Activated CD8-positive, alpha-beta T cell treated with anti-CD3 and anti-CD28 coated beads, Interleukin-2, amount 10 ng/mL, durations not matched to agents 7 days and 5 days (primary cell): ENCODE measurements at places on chromosomes 4 and X. TPM values are rescaled to one million over a fixed set of nuclear protein-coding genes. Genes with fewer than 3 reads are reported as not detected.

- H3K27me3 ChIP-seq = no peaks in the 10 kb centered on the region
- H3K4me3 ChIP-seq = peak overlapping the region; percentile 96
- H3K36me3 ChIP-seq = peaks cover 11% of the 10 kb centered on the region
- H3K27ac ChIP-seq = peak overlapping the region; percentile 93
- H3K4me1 ChIP-seq = peaks cover 26% of the 10 kb centered on the region
These were observed 661 bp downstream of the SPIN4 start for GRCh38 chrX:63350465-63350877.

Gene PCDH7
- total RNA-seq = not detected

Gene CPLX1
- 0.39 TPM for total RNA-seq

Gene MAGIX
- 1.5 TPM for total RNA-seq

DNA sequence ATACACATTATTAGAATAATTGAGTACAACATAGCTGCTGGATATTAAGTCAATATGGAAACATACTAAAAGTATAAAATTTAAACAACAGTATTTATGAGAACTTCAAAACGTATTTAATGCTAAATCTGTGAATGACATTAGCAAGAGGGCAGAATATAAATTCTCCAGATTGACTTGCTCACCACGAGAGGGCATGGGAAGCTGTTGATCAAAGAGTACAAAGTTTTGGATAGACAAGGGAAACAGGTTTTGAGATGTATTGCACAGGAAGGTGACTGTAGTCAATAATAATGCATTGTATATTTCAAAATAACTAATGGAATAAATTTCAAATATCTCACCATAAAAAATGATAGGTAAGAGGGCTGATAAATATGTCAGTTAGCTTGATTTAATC, 768.2 kb downstream of the CENPC start:
- no peak for DNase-seq
- H3K4me3 ChIP-seq = no peak overlapping the region
- H3K27me3 ChIP-seq = no peaks in the 10 kb centered on the region
- H3K27ac ChIP-seq = no peak overlapping the region
- no peaks in the 10 kb centered on the region for H3K4me1 ChIP-seq

DNA sequence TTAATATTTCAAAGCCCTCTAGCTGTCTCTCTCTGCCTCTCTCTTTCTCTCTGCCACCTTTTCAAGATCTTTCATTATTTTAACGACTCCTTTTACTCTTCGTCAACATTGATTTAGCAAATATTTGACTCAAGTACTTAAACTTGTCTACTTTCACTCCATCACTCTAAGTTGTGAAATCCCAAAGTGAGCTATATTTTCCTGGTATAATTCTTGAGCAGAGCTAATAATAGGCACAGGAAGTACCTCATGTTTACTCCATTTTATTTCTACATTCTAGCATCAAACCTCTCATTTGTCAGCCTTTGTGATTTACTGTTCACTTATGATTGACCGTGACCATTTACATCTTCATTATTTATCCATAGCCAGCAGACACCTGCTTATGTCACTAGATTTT, 482.5 kb downstream of the RPA4 start:
- H3K4me1 ChIP-seq = no peaks in the 10 kb centered on the region
- no peak for DNase-seq
- no peaks in the 10 kb centered on the region for H3K27me3 ChIP-seq
- no peak overlapping the region for H3K4me3 ChIP-seq

Gene PHOX2B
- total RNA-seq = not detected

DNA sequence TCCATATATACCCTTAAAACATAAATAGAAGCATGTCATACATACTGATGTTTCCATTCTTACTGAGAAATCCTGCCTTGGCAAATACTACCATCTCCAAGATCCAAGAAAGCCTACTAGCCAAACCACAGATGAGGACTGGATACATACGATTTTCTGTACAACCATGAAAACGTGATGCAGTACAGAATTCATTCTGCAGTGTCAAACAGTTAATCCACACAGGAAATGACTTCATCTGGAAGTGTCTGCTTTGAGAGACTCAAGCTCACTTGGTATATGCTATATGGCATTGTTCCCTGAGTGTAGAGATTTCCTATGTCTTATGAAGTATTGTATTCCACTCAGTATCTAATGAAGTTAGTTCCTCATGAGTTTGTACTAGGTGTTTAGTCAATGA, 94.3 kb downstream of the CT47B1 start:
- H3K4me3 ChIP-seq = no peak overlapping the region
- no peak overlapping the region for H3K27ac ChIP-seq
- DNase-seq = no peak
- H3K36me3 ChIP-seq = no peaks in the 10 kb centered on the region
- peaks cover 3% of the 10 kb centered on the region for H3K4me1 ChIP-seq
- peaks cover 2% of the 10 kb centered on the region for H3K27me3 ChIP-seq

- H3K4me1 ChIP-seq = peaks cover 13% of the 10 kb centered on the region
- H3K27ac ChIP-seq = no peak overlapping the region
- DNase-seq = no peak
- no peak overlapping the region for H3K4me3 ChIP-seq
These were observed 41.8 kb downstream of the AASDH start for GRCh38 chr4:56345458-56345857.

GRCh38 chrX:17183566-17183965, 191.4 kb upstream of the NHS start:
- no peak for DNase-seq
- H3K27ac ChIP-seq = no peak overlapping the region
- H3K4me1 ChIP-seq = no peaks in the 10 kb centered on the region
- no peak overlapping the region for H3K4me3 ChIP-seq
- no peaks in the 10 kb centered on the region for H3K27me3 ChIP-seq
- H3K36me3 ChIP-seq = no peaks in the 10 kb centered on the region

DNA sequence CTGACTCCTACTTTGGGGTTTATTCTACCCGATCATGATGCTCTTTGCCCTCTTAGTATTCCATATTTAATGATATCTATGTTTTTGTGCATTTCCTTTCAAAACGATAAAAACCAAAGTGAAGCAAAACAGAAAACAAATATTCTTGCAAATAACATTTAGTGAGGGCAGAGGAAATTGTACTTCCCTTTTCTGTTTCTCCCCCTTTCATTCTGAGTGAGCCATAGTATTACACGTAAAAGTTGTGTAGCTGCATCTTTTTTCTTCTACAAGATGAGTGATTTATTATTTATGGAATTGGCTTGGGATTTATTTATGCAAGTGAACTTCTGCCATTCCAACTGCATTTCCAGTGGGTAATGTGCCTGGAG, 109.9 kb downstream of the AFF2 start:
- no peaks in the 10 kb centered on the region for H3K27me3 ChIP-seq
- no peak for DNase-seq
- no peak overlapping the region for H3K4me3 ChIP-seq
- no peak overlapping the region for H3K27ac ChIP-seq

DNA sequence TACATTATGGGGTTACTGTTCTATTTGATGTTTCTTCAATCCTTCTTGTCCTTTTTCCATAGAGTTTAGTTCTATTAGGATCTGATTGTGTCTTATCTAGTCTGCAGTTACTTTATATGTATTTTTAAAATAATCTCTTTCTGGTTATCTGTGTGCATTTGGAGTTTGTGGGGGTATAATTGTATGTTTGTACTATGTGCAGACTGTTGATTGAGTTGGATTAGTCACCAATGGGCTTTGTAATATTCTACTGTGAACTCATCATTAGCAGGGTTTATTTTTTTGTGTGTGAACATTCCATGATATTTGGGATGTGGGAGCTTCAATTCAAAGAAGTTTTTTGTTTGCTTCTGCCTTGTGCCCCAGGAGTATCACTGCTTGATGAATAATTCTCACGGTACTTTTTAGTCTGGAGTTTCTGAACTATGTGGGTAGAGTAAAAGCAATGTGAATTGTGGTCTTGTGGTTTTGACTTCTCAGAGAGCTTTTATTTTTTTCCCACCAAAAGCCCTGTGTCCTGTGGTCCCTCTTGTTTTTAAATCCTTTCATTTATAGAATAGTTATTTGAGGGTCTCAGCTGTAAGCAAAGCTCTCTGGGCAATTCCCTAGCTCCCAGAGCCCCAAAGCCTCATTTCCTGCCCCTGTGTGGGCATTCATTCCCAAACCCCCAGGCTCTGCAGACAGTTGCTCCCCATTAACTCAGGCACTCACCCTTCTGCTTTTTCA, 127.8 kb downstream of the PHKA2 start:
- H3K4me3 ChIP-seq = no peak overlapping the region
- H3K27me3 ChIP-seq = no peaks in the 10 kb centered on the region
- DNase-seq = no peak
- peaks cover 14% of the 10 kb centered on the region for H3K4me1 ChIP-seq

- no peak for DNase-seq
- H3K4me3 ChIP-seq = no peak overlapping the region
- no peaks in the 10 kb centered on the region for H3K27me3 ChIP-seq
These were observed 114.0 kb downstream of the EFNB1 start for GRCh38 chrX:68942840-68943239.
